ENCODE measurements at places on chromosomes 12 and 14. TPM values are rescaled to one million over a fixed set of nuclear protein-coding genes. Genes with fewer than 3 reads are reported as not detected.

The MYF5 gene
- total RNA-seq, result not detected

DNA sequence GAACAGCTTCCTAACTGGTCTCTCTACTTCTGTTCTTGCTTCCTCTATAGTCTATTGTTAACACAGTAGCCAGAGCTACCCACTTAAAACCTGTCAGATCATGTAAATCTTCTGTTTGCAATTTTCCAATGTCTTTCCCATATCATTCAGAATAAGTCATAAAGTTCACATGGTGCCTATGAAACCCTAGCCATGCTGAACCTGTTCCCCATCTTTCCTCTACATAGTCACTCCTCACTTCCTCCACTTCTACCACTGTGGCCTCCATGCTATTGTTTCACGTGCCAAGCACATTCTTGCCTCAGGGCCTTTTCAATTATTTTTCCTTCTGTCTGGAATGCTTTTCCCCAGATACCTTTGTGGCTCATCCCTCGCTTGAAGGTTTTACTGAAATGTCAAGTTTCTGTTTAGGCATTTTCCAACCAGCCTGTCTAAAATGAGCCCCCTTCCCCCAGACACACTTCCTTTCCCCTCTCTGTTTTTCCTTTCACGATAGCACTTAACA is 132.1 kb downstream of the DYRK2 start:
- no peak for DNase-seq

GRCh38 chr14:101884089-101884933 is 80.1 kb upstream of the DYNC1H1 start:
- no peak for DNase-seq

DNA sequence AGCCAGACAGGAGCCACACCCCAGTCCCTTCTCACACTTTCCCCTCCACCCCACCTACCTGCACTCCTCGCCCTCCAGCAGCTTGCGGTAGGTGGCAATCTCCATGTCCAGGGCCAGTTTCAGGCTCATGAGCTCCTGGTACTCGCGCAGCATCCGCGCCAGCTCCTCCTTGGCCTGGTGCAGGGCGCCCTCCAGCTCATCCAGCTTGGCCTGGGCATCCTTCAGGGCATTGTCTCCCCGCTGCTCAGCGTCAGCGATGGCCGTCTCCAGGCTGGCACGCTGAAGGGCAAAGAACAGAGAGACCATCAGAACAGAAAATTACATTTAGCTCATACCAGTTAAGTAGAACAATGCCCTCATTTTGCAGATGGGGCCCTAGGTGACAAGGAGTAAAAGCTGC is 5.5 kb downstream of the KRT74 start:
- DNase-seq, result no peak

DNA sequence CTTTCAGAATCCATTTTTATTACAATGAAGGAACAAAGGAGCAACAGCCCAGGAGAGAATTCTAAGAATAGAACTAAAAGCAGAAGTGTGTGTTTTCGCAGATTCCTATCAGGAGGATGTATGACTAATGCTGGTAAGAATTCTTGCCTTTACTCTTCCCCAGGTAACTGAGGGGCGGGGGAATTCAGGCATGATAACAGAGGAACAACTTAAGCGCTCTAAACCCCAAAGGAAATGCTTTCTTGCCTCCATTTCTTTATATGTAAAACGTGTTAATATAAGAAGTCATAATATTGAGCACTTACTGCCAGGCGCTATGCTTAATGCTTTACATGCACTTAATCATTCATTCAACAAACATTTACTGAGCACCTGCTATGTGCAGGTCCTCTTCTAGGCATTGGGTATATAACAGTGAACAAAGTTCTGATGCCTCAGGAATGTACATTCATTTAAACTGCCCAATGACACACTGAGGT is 4.5 kb downstream of the HCAR1 start:
- no peak for DNase-seq

Data from fibroblast of the aortic adventitia (primary cell).